ENCODE measurements at places on chromosomes 2 and 18. TPM values are rescaled to one million over a fixed set of nuclear protein-coding genes. Genes with fewer than 3 reads are reported as not detected.

Gene DOK6
- 0.09 TPM for total RNA-seq

Gene ANKRD62
- not detected for total RNA-seq

Gene CHRND
- not detected for total RNA-seq

Gene ECEL1
- 1.0 TPM for total RNA-seq

Gene CYBRD1
- total RNA-seq, result not detected

Data from Caki2 (cell line).